Esophagus mucosa (tissue), 1 donor: ENCODE measurements at places on chromosomes 6 and 20. TPM values are rescaled to one million over a fixed set of nuclear protein-coding genes. Genes with fewer than 3 reads are reported as not detected.

The ASXL1 gene
- total RNA-seq = 27.5 TPM

The SRMS gene
- total RNA-seq = 0.44 TPM

The CST4 gene
- not detected for total RNA-seq

The LGSN gene
- not detected for total RNA-seq

The HNF4A gene
- not detected for total RNA-seq

The ENPP5 gene
- total RNA-seq = 0.44 TPM

The LPA gene
- total RNA-seq = 0.24 TPM

The TMEM244 gene
- total RNA-seq = not detected

The DUSP15 gene
- total RNA-seq = 0.64 TPM

The SYCP2 gene
- total RNA-seq = 0.60 TPM

The CST3 gene
- total RNA-seq = 292 TPM

The LY6G6F gene
- not detected for total RNA-seq

The RPL7L1 gene
- 62.7 TPM for total RNA-seq

The SGK2 gene
- total RNA-seq = 0.36 TPM

The REV3L gene
- total RNA-seq = 17.7 TPM

The RNF182 gene
- 0.20 TPM for total RNA-seq

The RIMS4 gene
- total RNA-seq = 0.08 TPM

The TBX18 gene
- 1.6 TPM for total RNA-seq

The HLA-DRA gene
- 38.7 TPM for total RNA-seq

The GMPR gene
- total RNA-seq = 0.80 TPM

The SMOC2 gene
- total RNA-seq = 1.9 TPM

The CAP2 gene
- 3.0 TPM for total RNA-seq

The BEND6 gene
- 0.16 TPM for total RNA-seq

The TRIM40 gene
- total RNA-seq = not detected

The AAR2 gene
- total RNA-seq = 13.3 TPM

The TRIM15 gene
- total RNA-seq = not detected

The TMEM63B gene
- total RNA-seq = 42.4 TPM

The PARD6B gene
- total RNA-seq = 6.5 TPM

The SLC22A3 gene
- total RNA-seq = 8.0 TPM

The SPDEF gene
- total RNA-seq = 0.44 TPM

The TSBP1 gene
- not detected for total RNA-seq

The SIRPB2 gene
- total RNA-seq = 1.0 TPM

The HINT3 gene
- total RNA-seq = 11.3 TPM

The SLC26A8 gene
- total RNA-seq = 0.04 TPM

The GSTA2 gene
- total RNA-seq = not detected

The CTNNBL1 gene
- 38.7 TPM for total RNA-seq

The SOX12 gene
- total RNA-seq = 4.5 TPM

The CGAS gene
- 8.6 TPM for total RNA-seq

The HUS1B gene
- total RNA-seq = 0.40 TPM

The RAB44 gene
- total RNA-seq = 0.36 TPM

The HLA-G gene
- total RNA-seq = 0.16 TPM

The GRM1 gene
- not detected for total RNA-seq

The CST7 gene
- 0.32 TPM for total RNA-seq

The TREM2 gene
- 1.7 TPM for total RNA-seq

The TFAP2A gene
- 59.6 TPM for total RNA-seq

The PBOV1 gene
- total RNA-seq = not detected

The SYTL3 gene
- 1.7 TPM for total RNA-seq

The ECT2L gene
- not detected for total RNA-seq

The SNAP25 gene
- total RNA-seq = 0.08 TPM

The NOX3 gene
- not detected for total RNA-seq

The SLA2 gene
- total RNA-seq = 0.12 TPM

The BCL2L1 gene
- total RNA-seq = 76.6 TPM

The C6orf141 gene
- total RNA-seq = 9.3 TPM
